Large intestine (tissue), 12 donors: ENCODE measurements at places on chromosomes 12 and 14. TPM values are rescaled to one million over a fixed set of nuclear protein-coding genes. Genes with fewer than 3 reads are reported as not detected.
A peak's percentile ranks its signal among the peaks of the same experiment; 100 is the strongest.

Gene SIRT4
- 3.2 TPM for polyA plus RNA-seq

Gene C1S
- 80.5 TPM for polyA plus RNA-seq

Gene PDE3A
- polyA plus RNA-seq: 62.0 TPM

Gene SYCP3
- polyA plus RNA-seq: 1.7 TPM

Gene DDX51
- polyA plus RNA-seq: 18.9 TPM

Gene LALBA
- polyA plus RNA-seq: not detected

Gene NAV3
- polyA plus RNA-seq: 4.8 TPM

Gene VAMP1
- polyA plus RNA-seq: 9.6 TPM

Gene SERPINA10
- 0.90 TPM for polyA plus RNA-seq

DNA sequence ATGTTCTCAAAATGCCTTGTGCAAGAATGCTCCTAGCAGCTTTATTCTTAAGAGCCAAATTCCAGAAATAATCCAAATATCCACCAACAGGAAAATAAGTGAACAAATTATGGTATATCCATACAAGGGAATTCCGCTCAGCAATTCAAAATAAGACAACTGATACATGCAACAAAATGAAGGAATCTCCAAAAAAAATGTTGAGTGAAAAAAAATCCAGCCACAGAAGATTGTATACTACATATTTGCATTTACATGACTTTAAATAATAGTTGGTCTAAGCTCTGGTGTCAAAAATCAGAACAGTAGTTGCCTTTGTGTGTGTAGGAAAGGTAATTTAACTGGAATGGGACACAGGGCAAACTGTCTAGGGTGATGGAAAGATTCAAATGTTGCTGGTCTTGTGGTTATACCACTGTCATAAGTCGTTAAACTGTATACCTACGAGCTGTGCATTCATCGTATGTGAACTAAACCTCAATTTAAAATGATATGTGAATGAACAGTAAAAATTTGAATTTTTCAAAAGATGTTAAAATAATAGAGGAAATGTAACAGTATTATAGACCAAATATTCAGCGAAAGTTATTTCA, 3.2 kb downstream of the CD69 start:
- DNase-seq: no peak

- no peak for DNase-seq
These were observed 108.2 kb downstream of the SYNE2 start for GRCh38 chr14:63960926-63961567.

DNA sequence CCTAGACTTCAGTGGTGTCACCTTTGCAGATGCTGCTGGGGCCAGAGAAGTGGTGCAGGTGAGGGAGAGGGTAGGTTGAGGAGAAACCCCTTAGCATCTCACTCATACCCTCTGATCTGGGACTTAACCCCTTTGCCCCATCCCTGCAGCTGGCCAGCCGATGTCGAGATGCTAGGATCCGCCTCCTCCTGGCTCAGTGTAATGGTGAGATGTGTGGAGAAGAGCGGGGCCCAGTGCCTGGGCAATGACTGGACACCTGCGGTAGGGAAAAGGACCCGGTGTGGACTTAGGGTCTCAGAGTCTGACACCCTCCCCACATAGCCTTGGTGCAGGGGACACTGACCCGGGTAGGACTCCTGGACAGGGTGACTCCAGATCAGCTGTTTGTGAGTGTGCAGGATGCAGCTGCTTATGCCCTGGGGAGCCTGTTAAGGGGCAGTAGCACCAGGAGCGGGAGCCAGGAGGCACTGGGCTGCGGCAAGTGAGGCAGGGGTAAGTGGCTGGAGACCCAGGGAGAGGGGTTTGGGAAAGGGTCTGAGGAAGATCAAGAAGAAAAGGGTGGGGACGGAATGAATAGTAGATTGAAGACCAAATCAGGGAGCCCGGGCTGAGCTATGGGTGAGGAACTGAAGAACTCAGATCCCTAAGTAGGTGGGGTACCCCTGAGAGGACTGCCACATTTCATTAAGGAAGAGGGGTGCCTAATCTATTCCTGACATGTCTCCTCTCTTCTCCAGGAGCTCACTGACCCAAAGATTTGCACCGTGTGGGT, 7.6 kb downstream of the B4GALNT1 start:
- DNase-seq: no peak

GRCh38 chr14:69039288-69039628, 60.2 kb upstream of the ACTN1 start:
- no peak for DNase-seq

GRCh38 chr14:105601360-105602242, 75.2 kb downstream of the TMEM121 start:
- no peak for DNase-seq

GRCh38 chr12:102962532-102962931, 5.1 kb downstream of the ASCL1 start:
- DNase-seq: no peak

DNA sequence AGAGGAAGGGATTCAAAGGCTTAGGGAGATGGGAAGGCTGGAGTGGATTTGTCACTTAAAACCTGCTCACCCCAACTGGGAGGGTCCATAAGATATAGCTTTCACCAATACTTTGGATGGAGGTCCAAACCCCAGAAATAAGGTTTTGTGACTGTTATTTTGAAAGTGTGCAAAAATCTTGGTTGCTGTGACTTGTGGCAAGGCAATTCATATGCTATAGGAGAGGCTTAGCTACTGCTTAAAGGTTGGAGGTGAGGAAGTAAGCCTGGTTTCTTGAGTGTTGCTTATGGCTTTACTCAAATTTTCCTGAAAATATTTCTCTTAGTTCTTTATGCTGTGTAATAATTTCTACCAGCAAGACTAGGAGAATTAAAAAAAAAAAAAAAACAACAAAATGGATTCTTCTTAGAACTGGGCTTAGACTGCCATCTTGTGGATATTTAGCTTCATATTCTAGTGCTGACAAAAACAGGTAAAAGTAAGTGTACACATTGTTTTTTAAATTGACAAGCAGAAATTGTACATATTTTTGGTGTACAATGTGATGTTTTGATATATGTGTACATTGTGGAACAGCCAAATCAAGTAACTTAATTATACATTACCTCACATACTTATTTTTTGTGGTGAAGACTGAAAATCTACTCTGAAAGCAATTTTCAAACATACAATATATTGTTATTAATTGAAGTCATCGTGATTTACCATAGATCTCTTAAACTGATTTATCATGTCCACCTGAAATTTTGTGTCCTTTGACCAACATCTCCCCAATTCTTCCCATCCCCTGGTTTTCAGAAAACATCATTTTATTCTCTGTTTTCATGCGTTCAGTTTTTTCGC, 23.0 kb downstream of the PDE6H start:
- DNase-seq: peak; percentile 51

GRCh38 chr12:118544569-118544968, 168.2 kb downstream of the SUDS3 start:
- no peak for DNase-seq

DNA sequence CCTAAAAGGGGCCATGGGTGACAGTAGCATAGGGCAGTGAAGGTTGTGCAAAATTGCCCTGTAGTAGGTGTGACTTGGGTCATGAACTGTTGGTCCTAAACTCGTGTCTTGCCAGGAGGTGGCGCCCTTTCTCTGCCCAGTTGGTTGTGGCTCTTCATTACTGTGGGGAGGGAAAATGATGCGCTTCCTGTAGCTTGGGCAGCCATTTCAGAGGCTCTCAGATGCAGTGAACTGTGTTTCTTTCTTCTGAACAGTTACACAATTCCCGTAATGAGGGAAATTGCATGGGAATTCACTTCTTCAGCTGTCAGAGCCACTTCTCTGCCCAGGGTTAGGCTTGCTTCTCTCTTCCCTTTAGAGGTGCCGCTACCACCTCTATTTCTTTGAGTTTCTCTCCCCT, 148.1 kb upstream of the NRXN3 start:
- DNase-seq: peak; percentile 29

- DNase-seq: no peak
These were observed 162.4 kb downstream of the C12orf75 start for GRCh38 chr12:105492591-105493545.

GRCh38 chr12:15276088-15276698, 46.1 kb upstream of the PTPRO start:
- no peak for DNase-seq

DNA sequence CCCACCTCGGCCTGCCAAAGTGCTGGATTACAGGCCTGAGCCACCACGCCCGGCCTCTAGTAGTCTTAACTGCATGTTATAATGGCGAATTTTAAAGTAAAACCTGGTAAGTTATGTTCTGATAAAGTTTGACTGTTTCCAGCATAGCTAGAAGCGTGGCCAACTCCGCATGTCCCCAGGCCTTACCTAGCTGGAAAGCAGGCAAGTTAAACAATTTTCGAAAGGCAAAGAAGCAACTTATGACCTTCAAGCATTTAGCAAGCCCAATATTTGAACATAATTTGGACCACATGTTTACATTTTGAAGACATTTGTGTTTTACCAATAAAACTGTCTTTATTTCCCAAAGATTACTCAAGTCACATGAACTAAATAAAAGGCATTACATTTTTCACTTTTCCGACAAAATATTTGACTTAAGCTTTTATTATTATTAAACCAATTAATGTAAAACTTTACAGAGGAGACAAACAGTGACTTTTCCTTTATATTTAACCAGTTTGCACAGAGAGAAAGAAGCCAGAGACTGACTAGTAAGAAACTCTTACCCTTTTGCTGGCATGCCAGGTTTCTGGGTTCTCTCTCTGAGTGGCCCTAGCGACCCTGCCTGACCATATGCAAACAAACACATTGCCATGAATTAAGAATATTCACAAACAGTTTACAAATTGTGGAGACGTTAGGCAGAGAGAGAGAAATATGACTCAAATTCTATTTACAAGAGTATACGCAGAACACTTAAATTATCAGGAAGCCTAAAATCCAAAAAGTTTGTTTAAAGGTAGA, 106.3 kb downstream of the RIN3 start:
- no peak for DNase-seq

DNA sequence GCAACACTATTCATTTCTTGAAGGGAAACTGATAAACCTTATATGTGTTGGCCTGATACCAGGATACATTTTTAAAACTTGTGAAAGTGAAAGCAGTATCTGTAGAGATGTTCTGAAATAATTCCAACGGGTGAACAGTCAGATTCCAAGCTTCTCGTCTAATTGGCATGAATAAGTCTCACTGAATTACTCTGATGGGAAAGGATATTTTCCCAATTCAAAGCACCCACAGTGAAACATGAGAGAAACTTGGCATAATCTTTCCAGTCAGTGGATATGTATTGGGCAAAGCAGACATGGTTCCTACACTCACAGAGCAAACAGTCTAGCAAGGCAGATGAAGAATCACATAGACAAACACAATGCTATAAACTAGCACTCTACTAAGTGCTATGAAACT, 413.1 kb downstream of the MED13L start:
- DNase-seq: no peak

GRCh38 chr14:55446833-55447232, 6.4 kb upstream of the TBPL2 start:
- peak; percentile 31 for DNase-seq

DNA sequence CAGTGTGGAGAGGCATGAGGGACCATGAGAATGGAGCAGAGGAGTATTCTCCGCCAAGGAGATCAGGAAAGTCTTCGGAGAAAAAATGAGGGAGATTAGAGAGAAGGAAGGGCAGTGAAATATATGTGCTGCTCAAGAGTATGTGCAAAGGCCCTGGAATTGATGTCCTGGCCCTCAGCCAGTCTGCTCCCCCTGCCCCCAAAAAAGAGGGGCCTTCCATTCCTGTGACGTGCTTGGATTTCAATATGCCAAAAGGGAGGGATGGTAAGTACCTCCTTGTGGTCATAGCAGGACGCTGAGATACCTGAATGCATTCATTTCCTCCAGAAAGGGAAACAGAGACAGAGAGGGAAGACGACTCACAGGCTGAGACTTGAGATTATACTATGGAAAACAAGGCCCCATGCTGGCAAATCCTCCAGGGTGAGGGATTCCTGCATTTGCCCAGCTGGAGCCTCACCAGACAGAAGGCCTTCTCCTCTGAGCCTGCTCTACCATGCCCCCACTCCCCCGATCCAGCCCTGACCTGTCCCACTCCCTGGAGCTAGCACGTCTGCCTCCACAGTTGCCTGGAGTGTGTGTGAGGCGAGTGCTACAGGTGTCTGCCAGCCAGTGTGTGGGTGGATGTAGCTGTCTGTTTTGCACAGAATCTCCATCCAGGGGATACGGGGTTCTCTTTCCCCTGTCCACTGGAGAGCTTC, 3.9 kb upstream of the RARG start:
- no peak for DNase-seq

GRCh38 chr12:59844750-59845149, 248.9 kb downstream of the SLC16A7 start:
- no peak for DNase-seq
